ENCODE measurements at places on chromosomes 7 and 10.

- no peak for DNase-seq
Observed at GRCh38 chr7:14937581-14937980, 35.0 kb upstream of the DGKB start.

DNA sequence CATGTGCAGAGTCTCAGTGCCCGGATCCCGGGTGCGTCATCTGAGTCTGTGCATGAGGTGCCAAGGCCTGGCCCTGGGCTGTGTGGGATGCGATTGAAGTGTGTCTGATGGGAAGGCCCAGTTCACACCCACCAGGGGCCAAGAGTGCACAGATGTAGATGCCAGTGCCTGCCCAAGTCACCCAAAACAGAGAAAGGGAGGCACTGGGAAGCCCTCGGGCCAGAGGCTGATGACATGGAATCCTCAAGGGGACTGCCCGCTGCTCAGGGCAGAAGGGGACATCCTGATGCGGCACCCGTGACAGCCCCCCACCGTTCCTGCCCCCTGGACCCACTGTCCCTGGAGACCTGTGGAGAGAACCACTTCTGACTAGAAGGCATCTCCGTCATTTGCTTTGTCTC, 72.2 kb upstream of the ZNF479 start:
- DNase-seq: no peak

- DNase-seq: no peak
Observed at GRCh38 chr7:30913821-30914515, 2.3 kb downstream of the AQP1 start.

- no peak for DNase-seq
Observed at GRCh38 chr7:136245327-136246004, 268.3 kb upstream of the MTPN start.

DNA sequence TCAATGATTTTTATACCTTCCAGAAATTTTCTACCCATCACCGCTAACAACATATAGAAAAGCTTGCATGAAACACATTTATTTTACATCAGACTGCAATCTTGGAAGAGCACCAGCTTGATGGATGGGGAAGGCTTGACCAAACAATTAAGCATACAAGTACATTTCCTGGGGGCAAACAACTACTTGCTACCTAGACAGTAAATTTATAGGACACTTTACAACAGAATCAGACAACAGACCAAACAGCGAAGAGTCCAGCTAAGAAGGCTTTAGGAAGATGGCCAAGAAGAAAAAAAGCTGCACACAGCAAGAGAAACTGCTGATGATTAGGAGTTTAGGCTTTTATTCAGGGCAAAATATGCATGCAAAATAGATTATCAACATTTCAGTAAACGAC, 8.0 kb downstream of the AASS start:
- DNase-seq: no peak

GRCh38 chr10:124116771-124117510, 23.5 kb upstream of the CHST15 start:
- no peak for DNase-seq

DNA sequence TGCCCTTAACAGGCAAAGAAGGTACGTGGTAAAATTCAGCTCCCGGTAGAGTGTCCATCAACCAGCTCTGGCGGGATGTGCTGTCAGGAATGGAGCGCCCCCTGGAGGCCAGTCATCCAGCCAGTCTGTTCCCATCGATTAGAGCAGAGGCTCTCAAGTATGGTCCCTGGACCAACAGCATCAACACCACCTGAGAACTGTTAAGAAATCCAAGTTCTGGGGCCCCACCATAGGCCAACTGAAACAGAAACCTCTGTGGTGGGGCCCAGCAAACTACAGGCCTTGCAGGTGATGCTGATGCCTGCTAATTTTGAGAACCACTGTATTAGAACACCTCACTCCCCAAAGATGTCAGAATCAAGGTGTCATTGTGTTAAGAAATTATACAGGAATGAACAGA, 109.2 kb downstream of the DPY19L1 start:
- peak; percentile 12 for DNase-seq

DNA sequence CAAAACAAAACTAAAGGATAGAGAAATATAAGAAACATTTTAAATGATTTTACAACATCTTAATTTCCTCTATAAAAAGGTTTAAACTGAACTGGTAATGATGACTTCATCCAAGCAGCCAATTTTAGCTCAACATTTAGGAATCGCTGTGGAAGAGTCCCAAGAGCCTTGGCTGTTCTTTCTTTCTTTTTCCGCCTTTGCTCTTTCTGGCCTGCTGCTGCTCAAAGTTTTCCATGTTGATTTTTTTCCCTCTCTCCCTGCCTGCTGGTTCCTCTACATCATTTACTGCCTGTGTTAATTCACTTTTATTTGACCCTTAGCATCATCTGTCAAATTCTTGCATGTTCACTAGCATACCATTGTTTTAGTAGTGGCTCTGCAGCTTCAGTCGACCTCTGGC, 146.9 kb downstream of the EVX1 start:
- DNase-seq: no peak

GRCh38 chr10:58807629-58808022, 295.0 kb downstream of the BICC1 start:
- no peak for DNase-seq

GRCh38 chr10:122931088-122931906, 20.9 kb downstream of the FAM24A start:
- no peak for DNase-seq

GRCh38 chr10:129934196-129934925, 29.7 kb downstream of the EBF3 start:
- no peak for DNase-seq

- DNase-seq: no peak
Observed at GRCh38 chr10:85864868-85865526, 501.6 kb downstream of the GRID1 start.

DNA sequence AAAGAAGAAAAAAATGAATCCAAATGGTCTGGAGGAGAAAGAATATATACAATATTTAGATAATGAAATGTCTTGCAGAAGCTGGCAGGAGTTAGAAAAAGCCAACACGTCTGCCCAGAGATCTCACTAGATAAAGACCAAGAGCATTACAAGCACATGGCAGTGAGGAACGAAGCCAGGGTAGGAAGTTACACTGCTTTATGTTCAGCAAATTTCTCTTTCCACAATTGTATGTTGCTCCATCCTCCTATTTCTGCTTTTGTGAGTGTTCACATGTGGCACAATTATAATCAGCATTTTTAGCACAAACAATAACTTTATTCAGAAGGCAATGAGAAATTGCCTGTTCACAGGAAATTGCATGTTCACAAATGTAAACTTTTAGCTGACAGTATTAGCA, 53.7 kb downstream of the LRRC17 start:
- no peak for DNase-seq

DNA sequence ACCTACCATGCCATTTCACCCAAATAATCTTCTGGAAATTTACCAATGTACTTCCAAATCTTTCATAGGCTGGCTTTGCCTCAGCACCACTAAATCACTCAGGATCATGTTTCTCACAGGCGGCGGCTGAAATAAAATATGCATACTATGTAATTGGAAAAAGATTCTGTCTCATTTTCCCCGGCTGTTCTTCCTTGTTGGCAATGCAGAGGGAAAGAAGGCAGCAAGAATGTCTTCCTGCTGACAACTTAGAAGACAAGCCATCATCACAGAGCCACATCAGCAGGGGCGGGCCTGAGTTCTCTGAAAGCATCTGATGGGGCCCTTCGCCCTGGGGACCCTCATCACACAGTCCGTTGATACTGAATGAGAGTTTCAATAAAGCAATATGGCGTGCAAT, 39.2 kb upstream of the COL1A2 start:
- no peak for DNase-seq

GRCh38 chr10:124075231-124075955, 18.0 kb downstream of the CHST15 start:
- no peak for DNase-seq

- DNase-seq: no peak
Observed at GRCh38 chr7:25652366-25652765, 424.1 kb upstream of the NPVF start.

DNA sequence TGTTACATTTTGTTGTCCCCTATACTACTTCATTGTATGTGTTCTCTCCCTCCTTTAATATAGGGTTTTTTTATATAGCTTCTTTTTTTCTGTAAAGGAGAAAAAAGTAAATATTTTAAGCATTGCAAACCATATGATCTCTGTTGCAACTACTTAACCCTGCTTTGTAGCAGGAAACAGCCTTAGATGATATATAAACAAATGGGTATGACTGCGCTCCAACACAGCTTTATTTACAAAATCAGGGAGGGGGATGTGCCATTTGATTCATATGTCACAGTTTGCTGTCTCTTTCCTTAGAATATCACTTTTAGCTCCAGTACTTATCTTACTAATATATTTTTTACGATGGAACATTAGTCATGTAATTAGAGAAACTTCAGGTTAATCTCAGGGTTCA, 155.2 kb upstream of the GNAI1 start:
- DNase-seq: no peak

- no peak for DNase-seq
Observed at GRCh38 chr7:140446467-140446866, 32.8 kb downstream of the MKRN1 start.

DNA sequence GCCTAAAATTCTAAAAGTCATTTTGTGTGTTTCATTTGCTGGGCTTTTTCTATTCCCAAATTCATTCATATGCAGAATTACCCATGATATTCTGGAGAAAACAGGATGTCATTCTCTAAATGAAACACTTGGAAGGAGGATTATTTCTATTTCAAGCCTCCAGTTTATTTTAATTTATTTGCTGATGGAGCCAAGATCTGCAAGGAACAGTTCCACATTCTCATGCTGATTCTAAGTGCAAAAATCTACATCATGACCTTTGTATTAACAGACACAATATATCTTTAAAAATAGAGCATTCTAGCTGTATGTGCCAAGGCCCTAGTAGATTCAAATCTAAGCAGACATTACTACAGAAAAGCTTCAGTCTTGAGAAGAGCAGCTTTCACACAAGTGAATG, 51.3 kb upstream of the KCND2 start:
- DNase-seq: no peak

DNA sequence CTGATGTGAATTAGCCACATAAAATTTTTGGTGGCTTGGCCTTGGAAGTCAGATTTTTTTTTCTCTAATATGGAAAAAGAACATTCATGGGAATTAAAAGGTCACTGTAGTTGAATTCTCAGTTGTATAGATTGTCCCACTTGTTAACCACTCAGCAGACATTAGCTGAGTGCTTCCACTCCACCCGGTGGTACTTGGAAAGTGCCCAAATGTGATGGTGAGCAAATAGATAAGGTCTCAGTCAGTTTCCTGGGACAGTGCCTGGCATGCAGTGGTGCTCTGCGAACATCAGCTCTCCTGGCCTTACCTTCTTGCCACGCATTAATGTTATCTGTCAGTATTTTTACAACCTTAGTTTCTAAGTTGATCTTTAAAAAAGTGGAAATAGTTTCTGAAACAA, 1.4 kb downstream of the ATP5F1C start:
- no peak for DNase-seq

DNA sequence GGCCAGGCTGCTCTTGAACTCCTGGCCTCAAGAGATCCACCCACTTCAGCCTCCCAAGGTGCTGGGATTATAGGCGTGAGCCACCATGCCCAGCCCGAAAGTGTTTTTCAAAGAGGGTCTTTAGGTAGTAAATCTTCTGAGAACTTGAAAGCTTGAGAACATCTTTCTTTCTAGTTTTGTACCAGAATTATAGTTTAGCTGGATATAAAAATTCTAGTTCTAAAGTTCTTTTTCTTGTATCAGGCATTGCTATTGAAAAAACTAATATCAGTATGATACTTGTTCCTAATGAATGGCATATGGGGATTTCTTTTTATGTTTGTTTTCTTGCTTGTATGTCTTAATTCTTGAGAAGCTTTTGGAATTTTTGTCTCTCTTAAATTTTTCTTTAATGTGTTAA, 43.2 kb downstream of the TLX1 start:
- DNase-seq: no peak

- no peak for DNase-seq
Observed at GRCh38 chr10:4784667-4785333, 41.2 kb upstream of the AKR1E2 start.

GRCh38 chr10:72097448-72098300, 9.3 kb upstream of the SPOCK2 start:
- no peak for DNase-seq

DNA sequence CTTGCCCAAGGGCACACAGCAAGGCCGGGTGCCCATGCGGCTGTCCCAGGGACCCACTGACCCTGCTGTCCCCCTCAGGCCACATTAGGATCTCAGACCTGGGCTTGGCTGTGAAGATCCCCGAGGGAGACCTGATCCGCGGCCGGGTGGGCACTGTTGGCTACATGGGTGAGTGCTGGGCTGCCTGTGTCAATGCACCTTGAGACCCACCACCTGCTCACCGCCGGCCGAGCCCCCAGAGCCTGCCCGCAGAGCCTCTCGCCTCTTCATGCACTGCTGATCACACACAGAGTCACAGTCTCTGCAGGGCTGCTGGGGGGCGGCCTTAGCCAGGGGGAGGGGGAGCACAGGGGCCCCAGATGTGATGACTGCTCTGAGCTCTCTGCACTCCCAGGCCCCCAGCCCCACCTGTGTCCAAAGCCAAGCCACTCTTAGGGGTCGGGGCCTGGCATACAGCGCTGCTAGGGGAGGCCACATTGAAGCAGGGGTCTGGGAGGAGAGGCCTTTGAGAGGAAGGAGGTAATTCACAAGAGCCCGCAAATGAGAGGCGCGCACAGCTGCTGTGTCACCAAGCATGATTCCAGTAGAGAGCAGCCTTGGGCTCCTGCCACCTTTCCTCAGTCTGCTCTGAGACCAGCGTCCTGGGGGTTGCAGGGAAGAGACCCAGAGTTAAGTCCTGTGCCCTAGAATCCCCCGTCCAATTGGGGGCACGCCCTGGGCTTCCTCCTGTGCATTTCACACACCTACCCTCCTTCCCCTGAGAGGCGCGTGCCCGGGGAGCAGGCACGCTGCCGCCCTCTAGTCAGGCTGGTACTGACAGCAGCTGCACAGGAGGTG, 100.4 kb downstream of the RGS10 start:
- DNase-seq: no peak

GRCh38 chr7:95658676-95659075, 62.4 kb upstream of the PDK4 start:
- no peak for DNase-seq

DNA sequence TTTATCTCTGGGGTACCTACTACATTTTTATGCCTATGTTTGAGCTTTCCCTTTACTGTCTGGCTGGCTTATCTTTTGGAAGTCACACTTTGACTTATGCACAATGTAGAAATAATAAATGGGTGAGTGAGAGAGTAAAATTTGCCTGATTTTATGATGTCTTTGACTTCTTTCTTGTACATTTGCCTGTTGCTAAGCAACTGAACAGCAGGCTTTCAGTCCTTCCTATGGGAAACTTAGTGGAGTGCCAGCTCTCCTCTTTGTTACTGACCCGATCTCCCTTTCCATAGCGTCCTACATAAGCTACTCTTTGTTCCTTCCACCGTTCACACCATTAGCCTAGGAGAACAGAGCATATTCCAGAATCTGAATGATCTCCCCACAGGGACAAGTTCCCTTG, 4.2 kb downstream of the TAS2R60 start:
- no peak for DNase-seq

Measured in HuH-7.5 (cell line).